ENCODE measurements at places on chromosomes 11 and 22. TPM values are rescaled to one million over a fixed set of nuclear protein-coding genes. Genes with fewer than 3 reads are reported as not detected.

Gene IRAG1
- 0.05 TPM for total RNA-seq

Gene HPS5
- 14.6 TPM for total RNA-seq

Gene OR10W1
- not detected for total RNA-seq

Gene MS4A6A
- total RNA-seq: not detected

Gene ZNRD2
- 74.9 TPM for total RNA-seq

Gene OR6T1
- total RNA-seq: not detected

Gene C22orf42
- total RNA-seq: not detected

Gene ARHGEF12
- 19.3 TPM for total RNA-seq

Gene APOL5
- total RNA-seq: not detected

Gene LARGE1
- total RNA-seq: 4.4 TPM

Gene ANGPTL5
- total RNA-seq: not detected

Gene SCGB1C1
- total RNA-seq: not detected

Gene PGA3
- not detected for total RNA-seq

Gene ISX
- total RNA-seq: not detected
